Mesenteric fat pad (tissue), 1 donor: ENCODE measurements at places on chromosomes 6 and 20.

GRCh38 chr6:144493035-144493910 is 208.1 kb downstream of the UTRN start:
- no peak for DNase-seq

DNA sequence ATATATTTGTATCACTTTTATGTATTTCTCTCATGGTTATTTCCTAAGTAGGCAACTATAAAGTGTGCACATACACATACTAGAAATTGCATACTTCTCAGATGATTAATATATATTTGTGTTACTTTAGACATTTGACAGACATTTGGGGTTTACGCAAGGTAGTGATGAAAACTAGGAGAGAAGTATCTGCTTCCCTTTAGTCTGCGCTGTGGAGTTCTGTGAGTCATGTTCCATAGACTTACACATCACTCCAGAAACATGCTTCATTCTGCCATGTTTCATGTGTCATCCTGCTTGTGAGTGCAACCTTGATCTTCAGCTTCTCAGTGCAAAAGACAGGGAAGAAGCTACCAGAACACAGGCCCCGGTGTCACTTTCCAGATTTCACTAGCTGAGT is 200.7 kb upstream of the BMP2 start:
- DNase-seq = no peak

- no peak for DNase-seq
These were observed 42.4 kb downstream of the DHX35 start for GRCh38 chr20:39004508-39004907.

DNA sequence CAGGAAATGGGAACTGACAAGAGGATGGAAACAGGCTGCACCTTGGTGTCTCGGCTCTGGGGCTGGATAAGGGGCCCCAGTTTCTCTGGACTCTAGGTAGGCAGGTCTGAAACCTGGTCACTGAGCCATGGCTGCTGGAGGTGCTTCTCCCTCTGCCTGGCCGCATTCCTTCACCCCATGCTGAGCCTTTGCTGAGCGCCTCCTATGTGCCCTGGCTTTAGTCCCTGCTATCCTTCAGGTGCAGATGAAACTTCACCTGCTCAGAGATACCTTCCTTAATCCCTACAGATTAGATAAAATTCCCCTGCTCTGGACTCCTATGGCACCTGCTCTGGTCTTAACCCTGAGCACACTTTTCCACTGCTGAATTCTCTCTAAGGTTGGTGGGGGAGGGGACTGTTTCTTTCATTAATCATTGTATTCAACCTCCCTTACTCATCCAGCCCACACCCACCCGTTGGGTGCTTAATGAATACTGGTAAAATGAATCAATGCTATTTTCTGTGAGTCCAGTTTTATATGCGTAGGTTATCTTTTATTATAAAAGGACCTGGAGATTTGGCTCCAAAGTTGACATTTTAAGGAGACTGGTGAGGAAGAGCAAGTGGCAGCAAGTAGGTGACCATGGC is 19.3 kb downstream of the MYLK4 start:
- no peak for DNase-seq

DNA sequence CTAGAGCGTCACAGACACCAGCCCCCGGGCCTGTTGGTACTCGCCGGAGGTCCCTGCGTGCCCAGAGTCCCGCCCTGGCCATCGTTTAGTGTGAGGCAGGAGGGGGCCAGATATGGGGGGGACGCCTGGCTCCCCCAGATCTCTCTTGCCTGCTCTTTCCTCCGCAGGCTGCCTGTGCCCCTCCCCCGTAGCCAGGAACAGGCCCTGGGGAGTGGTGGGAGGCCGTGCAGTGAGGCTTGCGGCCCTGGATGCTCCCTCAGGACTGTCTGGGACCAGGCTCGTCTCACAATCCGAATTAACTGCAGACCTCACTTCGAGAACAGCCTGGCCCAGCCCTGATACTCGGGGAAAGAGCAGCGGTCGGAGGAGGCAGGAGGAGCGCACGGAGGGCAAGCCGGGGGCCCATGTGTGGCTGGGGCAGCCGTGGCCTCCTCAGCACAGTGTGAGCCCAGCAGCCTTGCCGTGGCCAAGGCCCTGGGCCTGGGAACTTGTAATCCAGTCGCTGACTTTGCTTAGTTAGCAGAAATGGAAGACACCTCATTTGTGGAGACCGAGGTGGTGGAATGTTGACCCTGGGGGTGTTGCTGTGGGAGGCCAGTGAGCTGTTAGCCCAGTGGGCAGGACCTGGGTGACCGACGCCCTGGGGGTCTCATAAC is 28.7 kb downstream of the FRMD1 start:
- DNase-seq = no peak

- DNase-seq = no peak
These were observed 13.6 kb downstream of the GGTLC1 start for GRCh38 chr20:23974966-23975365.

DNA sequence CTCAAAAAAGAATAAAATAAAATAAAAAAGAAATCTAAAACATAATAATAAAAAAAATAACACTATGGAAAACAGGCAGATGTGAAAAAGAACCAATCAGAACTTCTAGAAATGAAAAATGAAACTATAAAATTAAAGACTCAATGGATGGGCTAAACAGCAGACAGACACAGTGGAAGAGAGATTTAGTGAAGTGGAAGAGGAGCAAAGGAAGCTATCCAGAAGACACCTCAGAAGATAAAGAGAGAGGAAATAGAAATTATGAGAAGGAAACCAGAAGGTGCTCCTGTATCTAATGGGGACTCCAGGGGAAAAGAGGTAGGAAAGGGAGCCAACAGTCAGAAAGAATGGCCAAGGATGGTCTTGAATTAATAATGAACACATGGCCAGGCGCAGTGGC is 18.5 kb downstream of the LAMA5 start:
- no peak for DNase-seq

- no peak for DNase-seq
These were observed 36.8 kb downstream of the YTHDF1 start for GRCh38 chr20:63178889-63179686.

GRCh38 chr6:162471842-162472241 is 255.7 kb downstream of the PRKN start:
- no peak for DNase-seq

GRCh38 chr6:140303218-140303949 is 928.9 kb upstream of the CITED2 start:
- DNase-seq = no peak

DNA sequence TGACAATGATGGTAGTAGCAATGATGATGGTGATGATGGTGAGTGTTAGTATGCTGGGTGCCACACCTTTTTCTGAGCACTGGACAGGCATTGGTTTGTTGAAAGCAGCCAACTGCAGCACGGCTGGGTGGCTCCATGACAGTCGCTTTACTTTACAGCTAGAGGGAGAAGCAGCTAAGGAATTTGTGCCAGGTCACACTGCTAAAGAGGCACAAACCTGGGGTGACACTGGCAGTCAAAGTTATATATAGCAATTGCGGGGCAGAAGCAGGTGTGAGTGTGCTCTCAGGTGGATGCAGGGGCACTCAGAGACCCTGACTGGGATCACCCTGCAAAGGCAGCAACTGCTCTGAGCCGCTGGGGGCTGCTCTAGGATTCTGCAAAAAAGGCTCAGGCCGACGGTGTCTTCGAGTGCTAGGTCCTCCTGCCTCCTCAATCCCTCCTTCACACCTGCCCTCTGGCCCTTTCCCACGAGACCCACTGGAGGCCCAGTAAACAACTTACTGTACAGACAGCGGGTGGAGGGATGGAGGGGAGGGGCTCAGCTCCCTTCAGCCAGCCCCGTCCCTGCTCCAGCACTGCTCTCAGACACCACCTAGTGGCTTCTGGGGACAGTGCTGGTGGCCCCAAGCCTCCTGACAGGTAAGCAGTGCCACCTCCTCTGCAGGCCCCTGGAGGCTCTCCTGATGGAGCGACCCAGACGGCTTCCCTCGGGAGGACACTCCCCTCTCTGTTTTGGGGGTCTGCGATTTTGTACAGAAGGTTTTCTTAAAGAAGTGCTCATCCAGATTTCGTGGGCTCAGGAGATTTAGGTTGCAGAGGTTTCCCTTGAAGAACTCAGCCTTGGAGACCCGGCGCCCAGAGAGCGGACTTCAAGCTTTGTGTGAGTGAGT is 4.4 kb upstream of the RPS21 start:
- no peak for DNase-seq

GRCh38 chr6:26254724-26255123 is 110.3 kb upstream of the BTN3A2 start:
- no peak for DNase-seq

DNA sequence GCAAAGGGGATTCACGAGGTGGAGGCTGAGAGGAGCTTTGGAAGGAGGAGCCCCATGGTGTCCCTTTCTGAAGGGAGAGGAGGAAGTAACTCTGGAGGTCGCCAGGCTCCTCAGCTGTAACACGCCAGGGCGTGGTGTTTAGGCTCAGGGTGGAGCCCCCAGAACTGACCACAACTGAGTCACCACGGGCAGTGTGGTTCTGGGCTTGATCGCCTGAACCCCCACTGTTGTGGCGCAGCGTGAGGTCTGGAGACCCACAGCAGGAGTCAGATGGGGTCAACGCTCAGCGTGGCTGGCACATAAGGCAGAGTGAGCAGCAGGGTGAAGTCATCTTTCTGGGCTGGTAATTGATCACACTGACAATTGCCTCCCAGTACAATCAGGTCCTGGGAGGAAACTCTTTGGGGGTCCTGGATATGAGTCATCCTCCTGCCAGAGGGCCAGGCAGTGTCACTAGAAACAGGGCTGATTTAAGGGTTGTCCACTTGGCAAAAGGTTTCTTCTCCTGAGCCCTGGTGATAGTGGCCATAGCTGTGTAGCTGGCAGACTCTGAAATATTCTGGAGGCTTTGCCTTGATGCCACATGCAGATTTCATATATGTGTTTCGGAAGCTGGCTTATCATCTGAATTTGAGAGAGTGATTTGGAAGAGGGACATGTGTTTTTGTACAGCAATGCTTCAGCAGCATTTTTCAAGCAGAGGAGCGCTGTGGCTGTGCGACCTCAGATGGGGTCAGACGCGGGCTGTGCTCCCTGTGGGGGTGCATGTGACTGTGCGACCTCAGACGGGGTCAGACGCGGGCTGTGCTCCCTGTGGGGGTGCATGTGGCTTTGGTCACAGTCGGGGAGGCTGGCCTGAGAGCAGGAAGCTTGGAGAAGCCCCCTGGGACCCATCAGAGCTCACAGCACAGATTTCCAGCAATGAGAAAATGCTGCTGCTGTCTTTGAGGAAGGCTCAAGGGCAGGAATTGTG is 50.0 kb downstream of the SYNJ2 start:
- peak; percentile 90 for DNase-seq

- no peak for DNase-seq
These were observed 217.6 kb upstream of the FOXQ1 start for GRCh38 chr6:1094306-1094705.

GRCh38 chr20:21609221-21609620 is 95.4 kb upstream of the NKX2-2 start:
- no peak for DNase-seq

DNA sequence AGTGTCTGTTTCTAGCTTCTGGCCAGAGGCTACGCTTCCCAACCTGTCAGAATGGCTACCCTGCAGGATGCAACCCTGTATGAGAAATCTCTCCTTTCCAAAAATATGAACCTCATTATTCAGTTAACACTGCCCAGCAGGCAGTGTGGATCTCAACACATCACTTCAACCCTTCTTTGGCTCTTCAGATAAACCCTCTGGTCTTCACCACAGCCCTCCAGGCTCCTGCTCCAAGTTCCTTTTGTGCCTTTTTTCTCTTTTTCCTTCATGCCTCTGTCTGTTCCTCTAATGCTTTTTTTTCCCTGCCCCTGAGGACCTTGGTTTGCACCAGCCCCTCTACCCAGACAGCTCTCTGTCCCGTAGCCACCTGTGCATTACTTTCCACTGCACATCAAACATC is 207.4 kb downstream of the MYLK4 start:
- DNase-seq = no peak

- DNase-seq = no peak
These were observed 195.7 kb upstream of the SASH1 start for GRCh38 chr6:148146717-148147462.

GRCh38 chr6:20265842-20266241 is 53.6 kb upstream of the MBOAT1 start:
- DNase-seq = no peak

DNA sequence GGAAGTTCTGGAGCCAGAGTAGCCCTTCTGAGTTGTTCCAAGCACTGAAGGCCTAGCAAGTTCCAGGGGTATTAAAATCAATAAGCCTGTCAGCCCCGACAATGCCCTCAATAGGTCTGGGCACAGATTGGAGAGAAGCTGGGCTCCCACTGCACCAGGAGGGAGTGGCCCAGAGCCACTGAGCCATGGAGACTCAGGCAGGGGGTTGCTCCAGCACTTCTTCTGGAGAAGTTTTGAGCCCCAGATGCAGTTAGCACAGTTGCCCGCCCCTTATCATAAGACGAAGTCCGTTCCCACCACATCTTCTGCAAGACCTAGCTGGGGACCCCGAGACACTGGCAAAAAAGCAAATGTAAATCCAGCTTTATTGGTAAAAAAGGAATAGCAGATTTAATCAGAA is 13.0 kb downstream of the DEFB132 start:
- no peak for DNase-seq

GRCh38 chr20:63130658-63131577 is 85.0 kb downstream of the YTHDF1 start:
- DNase-seq = peak; percentile 72

- no peak for DNase-seq
These were observed 8.3 kb downstream of the CCM2L start for GRCh38 chr20:32018269-32019155.

GRCh38 chr20:46211331-46211722 is 93.2 kb downstream of the CD40 start:
- no peak for DNase-seq

DNA sequence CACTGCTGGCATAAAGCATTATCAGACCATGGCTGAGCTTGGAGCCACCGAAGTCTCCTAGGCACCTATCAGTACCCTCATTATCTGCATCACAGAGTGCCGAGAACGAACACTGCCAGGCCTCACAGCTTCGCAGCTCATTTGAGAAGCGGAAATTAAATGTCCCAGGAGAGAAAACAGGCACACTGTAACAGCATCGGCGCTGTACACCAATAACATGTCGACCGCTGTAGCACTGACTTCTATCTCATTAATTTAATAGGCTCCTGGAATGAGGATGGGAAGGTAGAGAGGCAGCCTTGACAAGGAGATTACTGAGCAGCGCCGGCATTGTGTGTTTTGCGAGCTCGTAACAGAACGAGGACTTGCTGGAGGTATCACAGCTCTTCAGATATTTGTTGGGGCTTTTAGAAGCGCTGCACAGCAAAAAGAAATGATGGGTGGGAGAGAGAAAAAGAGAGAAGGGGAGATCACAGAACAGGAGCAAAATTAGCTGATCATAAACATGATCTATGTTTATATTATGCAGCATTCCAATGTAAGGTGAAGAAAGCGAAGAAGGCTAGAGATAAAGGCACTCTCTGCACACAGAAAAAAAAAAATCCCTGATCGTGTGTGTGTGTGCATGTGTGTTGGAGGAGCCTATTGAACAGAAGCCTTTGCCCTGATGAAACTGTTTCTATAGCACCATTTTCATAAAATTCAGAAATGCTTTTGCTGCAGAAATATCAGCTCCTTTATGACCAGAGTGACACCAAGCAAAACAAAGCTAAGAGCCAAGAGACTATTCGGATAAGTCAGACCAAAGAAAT is 29.2 kb downstream of the ID4 start:
- no peak for DNase-seq

GRCh38 chr6:71599359-71599758 is 287.0 kb upstream of the RIMS1 start:
- DNase-seq = no peak
